ENCODE measurements at places on chromosomes 11 and 22.

- no peak for DNase-seq
Observed at GRCh38 chr11:1576825-1577224, 4.8 kb upstream of the DUSP8 start.

GRCh38 chr11:102046841-102047240 lies 396 bp upstream of the CFAP300 start:
- no peak for DNase-seq

- no peak for DNase-seq
Observed at GRCh38 chr11:82863209-82863608, 37.0 kb downstream of the PRCP start.

GRCh38 chr22:18033204-18033998 lies 9.0 kb upstream of the MICAL3 start:
- DNase-seq, result no peak

DNA sequence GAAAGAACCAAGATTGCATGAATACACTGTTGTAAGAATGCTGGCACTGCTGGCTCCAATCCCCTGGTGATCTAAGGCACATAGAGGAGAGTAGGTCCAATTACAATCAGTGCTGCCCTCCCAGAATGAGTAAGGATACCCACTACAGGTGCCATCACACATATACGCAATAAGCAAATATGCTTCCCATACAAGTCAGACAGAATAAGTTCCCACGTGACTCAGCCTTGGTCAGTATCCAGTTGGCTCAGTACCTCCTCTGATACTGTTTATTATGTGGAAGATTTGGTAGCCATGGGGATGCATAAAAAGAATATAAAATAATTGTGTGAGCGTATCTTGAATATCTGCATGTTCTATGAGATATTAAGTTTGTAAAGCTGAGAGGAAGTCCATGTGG lies 8.9 kb upstream of the OR2D3 start:
- DNase-seq, result no peak

- DNase-seq, result peak; percentile 70
Observed at GRCh38 chr11:60363542-60364470, 14.5 kb upstream of the MS4A7 start.

GRCh38 chr11:73729594-73730206 lies 31.2 kb downstream of the RAB6A start:
- DNase-seq, result no peak

GRCh38 chr11:13280092-13280722 lies 2.6 kb downstream of the BMAL1 start:
- no peak for DNase-seq

GRCh38 chr11:1043563-1044096 lies 7.1 kb upstream of the MUC6 start:
- no peak for DNase-seq

DNA sequence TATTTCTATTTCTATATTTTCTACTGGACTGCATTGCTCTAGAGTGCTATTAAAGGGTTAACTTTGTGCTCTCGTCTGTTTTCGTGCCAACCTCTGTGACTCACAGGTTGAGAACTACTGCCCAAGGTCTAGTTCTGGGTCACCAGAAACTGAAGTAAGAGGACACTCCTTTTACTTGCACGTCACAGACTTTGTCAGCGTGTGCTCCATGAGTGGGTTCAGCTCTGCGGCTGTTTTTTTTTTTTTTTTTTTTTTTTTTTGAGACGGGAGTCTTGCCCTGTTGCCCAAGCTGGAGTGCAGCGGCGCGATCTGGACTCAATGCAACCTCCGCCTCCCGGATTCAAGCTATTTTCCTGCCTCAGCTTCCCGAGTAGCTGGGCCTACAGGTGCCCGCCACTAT lies 49.8 kb downstream of the CLMP start:
- no peak for DNase-seq

DNA sequence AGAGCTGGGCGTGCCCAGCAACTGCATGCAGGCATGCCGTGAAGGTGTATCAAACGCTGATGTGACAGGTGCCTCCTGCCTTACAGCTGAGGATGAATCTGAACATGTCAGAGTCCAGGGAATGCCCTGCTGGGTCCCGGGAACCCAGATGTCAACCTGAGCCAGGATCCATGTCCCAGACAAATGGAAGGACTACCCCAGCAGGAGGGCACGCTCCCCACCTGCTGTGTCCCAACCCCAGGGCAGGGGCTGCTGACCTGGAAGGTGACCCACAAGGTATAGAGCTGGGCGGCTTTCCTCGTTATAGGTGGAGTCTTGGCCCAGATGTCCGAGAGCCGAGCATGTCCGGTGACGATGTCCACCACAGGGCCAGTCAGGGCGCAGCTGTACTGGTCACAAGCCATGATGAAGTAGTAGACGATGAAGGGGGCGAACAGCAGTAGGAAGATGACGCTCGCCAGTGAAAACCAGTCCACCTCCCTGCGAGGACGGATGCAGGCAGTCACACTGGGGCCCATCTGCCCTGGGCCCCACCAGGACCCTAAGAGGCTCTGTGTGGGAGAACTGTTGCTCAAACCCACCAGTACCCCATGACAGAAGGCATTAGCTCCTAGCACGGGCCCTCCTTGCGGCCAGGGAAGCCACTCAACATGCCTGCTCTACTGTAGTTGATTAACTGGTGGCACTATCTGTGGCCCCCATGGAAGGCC lies 4.3 kb downstream of the DHCR7 start:
- no peak for DNase-seq

DNA sequence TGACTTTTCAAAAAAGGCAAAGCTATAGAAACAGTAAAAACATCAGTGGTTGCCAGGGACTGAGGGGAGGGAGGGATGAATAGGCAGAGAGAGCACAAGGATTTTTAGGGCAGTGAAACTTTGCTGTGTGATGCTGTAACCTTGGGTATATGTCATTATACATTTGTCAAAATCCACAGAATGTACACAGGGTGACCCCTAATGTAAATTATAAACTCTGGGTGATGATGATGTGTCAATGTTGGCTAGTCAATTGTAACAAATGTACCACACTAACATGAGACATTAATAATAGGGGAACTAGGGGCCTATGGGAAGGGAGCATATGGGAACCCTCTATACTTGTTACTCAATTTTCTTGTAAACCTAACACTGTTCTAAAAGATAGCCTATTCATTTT lies 24.8 kb downstream of the RIBC2 start:
- DNase-seq, result no peak

GRCh38 chr11:120706257-120706656 lies 194.7 kb downstream of the GRIK4 start:
- DNase-seq, result no peak

GRCh38 chr22:47808886-47809620 lies 1046.6 kb downstream of the TBC1D22A start:
- DNase-seq, result no peak

DNA sequence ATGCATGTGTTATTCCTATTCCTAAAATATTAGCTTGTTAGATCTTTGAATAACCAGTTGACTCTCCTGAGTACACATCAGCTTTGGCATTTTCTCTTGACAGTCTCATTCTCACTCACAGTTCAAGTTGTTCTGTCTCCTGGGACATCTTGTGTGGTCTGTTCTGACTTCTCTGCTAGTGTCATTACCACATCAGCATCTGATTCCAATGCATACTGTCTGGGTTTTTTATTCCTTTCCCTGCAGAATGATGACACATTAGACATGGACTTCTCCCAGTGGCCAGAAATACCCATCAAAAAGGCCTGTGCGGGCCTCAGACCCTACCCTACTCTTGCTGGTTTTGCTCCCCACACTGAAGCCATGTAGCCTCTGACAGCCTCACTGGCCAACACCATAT lies 2.7 kb downstream of the ZNF74 start:
- no peak for DNase-seq

Measured in femur (tissue), 1 donor.